ENCODE measurements at places on chromosomes 4 and X.

GRCh38 chr4:83993774-83994173 lies 457.9 kb downstream of the GPAT3 start:
- H3K27ac ChIP-seq, result no peak overlapping the region
- H3K4me1 ChIP-seq, result no peaks in the 10 kb centered on the region
- H3K27me3 ChIP-seq, result no peaks in the 10 kb centered on the region
- H3K36me3 ChIP-seq, result no peaks in the 10 kb centered on the region
- no peak overlapping the region for H3K4me3 ChIP-seq

- H3K4me3 ChIP-seq, result no peak overlapping the region
- no peaks in the 10 kb centered on the region for H3K4me1 ChIP-seq
- no peak overlapping the region for H3K27ac ChIP-seq
- DNase-seq, result no peak
Observed at GRCh38 chr4:114384629-114385028, 214.0 kb upstream of the UGT8 start.

- H3K27me3 ChIP-seq, result no peaks in the 10 kb centered on the region
- DNase-seq, result no peak
- H3K4me1 ChIP-seq, result no peaks in the 10 kb centered on the region
- H3K4me3 ChIP-seq, result no peak overlapping the region
Observed at GRCh38 chrX:17160975-17161374, 214.0 kb upstream of the NHS start.

GRCh38 chr4:141913928-141914327 lies 277.5 kb downstream of the IL15 start:
- no peak for DNase-seq
- H3K4me3 ChIP-seq, result no peak overlapping the region
- no peaks in the 10 kb centered on the region for H3K4me1 ChIP-seq
- H3K36me3 ChIP-seq, result no peaks in the 10 kb centered on the region
- H3K27me3 ChIP-seq, result no peaks in the 10 kb centered on the region

GRCh38 chr4:168247603-168248002 lies 70.9 kb downstream of the DDX60 start:
- no peaks in the 10 kb centered on the region for H3K4me1 ChIP-seq
- H3K27me3 ChIP-seq, result no peaks in the 10 kb centered on the region
- H3K4me3 ChIP-seq, result no peak overlapping the region
- H3K36me3 ChIP-seq, result peaks cover 76% of the 10 kb centered on the region

- no peaks in the 10 kb centered on the region for H3K36me3 ChIP-seq
- no peak overlapping the region for H3K4me3 ChIP-seq
- no peak for DNase-seq
- no peaks in the 10 kb centered on the region for H3K27me3 ChIP-seq
- H3K4me1 ChIP-seq, result no peaks in the 10 kb centered on the region
Observed at GRCh38 chr4:168183717-168184571, 91.6 kb downstream of the ANXA10 start.

DNA sequence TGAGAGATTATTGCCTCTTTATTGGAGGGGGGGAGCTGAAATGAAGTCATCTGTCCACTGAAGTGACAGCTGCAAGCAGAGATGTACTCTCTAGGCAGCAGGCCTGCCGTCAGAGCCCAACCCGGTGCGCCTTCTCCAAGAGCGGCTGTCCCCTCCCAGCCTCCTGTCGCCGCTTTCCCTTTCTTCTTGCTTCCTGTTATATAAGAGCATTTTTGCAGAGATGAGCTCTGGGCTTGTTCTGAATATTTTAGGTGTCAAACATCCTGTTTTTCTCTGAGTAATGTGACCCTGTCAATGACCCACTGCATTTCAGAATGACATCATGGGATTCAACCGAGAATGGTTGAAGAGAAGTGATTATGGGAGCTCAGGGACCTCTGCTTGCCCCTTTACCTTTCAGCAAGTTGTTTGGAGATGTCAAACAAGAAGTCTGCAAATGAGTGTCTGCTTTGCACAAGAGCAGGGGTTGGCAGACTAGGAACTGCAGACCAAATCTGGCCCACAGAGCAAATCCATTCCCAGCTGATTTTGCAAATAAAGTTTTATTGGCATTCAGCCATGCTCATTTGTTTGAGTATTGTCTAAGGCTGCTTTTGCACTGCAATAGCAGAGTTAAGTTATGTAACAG lies 79.9 kb downstream of the SLC9A6 start:
- H3K36me3 ChIP-seq, result no peaks in the 10 kb centered on the region
- DNase-seq, result no peak
- H3K4me1 ChIP-seq, result no peaks in the 10 kb centered on the region
- no peak overlapping the region for H3K4me3 ChIP-seq
- no peak overlapping the region for H3K27ac ChIP-seq

GRCh38 chr4:38560340-38560739 lies 103.7 kb upstream of the KLF3 start:
- no peak overlapping the region for H3K4me3 ChIP-seq
- H3K27me3 ChIP-seq, result no peaks in the 10 kb centered on the region
- no peak for DNase-seq
- H3K36me3 ChIP-seq, result no peaks in the 10 kb centered on the region
- H3K27ac ChIP-seq, result no peak overlapping the region

DNA sequence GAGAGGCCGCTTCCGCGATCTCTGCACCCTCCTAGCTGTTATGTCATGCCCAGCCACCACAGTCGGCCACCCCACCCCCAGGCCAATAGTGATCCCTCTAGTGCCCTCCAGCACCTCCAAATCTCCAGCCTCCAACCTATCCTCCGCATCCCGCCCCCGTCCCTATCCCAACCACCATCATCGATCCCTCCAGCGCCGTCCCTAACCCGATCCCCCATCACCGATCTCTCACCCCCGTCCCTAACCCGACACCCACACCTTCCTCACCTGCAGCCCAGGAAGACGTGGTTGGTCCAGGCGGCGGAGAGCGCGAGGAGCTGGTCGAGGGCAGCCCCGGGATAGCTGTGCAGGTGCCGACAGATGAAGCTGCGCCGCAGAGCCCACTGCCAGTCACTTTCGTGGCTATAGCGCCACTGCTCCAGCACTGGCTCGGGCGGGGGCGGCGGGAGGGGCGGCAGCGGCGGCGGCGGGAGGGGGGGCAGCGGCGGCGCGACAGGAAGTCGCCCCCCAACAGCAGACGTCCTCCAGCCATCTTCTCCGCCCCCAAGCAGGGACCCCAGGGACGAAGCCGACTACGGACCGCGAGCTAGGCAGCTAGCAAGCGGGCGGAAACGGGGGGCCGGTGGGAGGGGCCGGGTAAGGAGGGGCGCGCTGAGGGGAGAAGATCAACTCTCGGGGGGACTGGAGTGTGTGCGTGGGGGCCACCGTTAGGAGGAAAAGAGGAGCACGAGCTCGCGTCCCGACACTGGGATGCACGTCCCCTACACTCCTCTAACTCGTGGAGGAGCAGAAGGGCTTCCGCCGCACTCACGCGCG lies 552 bp downstream of the NKRF start:
- peak overlapping the region; percentile 69 for H3K4me3 ChIP-seq
- H3K4me1 ChIP-seq, result no peaks in the 10 kb centered on the region
- no peaks in the 10 kb centered on the region for H3K27me3 ChIP-seq
- H3K36me3 ChIP-seq, result no peaks in the 10 kb centered on the region
- peak overlapping the region; percentile 88 for H3K27ac ChIP-seq

DNA sequence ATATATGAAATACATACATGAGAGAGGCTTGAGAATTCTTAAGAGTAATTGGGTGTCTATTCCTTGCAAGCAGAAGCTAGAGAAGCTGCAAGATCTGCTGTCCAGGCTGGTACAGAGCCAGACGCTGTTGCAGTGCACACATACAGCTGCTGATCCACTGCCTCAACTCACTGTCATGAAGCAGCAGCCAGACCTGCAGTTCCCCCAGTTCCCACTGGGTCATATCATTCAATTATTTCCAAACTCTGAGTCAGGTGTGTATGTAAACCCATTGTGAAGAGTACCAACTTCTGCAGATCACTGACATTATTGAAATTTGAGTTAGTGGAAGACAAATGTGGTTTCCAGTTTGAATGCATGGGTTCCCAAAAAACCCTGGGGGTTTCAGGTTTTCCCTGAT lies 1212.8 kb upstream of the ADGRL3 start:
- DNase-seq, result no peak
- no peak overlapping the region for H3K27ac ChIP-seq
- H3K4me1 ChIP-seq, result no peaks in the 10 kb centered on the region
- H3K36me3 ChIP-seq, result no peaks in the 10 kb centered on the region

GRCh38 chrX:153209347-153209746 lies 30.3 kb downstream of the MAGEA1 start:
- H3K27me3 ChIP-seq, result no peaks in the 10 kb centered on the region
- H3K4me1 ChIP-seq, result no peaks in the 10 kb centered on the region
- H3K27ac ChIP-seq, result no peak overlapping the region
- H3K4me3 ChIP-seq, result no peak overlapping the region
- H3K36me3 ChIP-seq, result no peaks in the 10 kb centered on the region

DNA sequence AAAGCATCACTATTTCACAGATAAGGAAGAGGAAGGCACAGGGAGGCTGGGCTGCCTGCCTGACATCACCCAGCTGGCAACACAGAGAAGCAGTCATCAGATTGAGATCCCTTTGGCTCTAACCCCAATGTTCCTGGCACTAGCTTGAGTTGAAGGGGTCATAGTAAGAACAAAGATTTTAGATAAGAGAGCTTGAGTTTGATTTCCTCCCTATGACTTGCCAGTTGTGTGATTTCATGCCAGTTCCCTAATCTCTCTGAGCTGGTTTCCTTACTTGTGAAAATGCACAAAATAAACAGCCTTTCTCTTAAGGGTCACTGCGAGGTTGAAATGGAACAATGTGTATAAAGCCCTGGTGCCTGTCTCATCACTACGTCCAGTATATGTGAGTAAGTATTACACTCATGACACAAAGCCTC lies 475.4 kb upstream of the HS3ST1 start:
- H3K4me1 ChIP-seq, result peaks cover 9% of the 10 kb centered on the region
- peak overlapping the region; percentile 66 for H3K27ac ChIP-seq
- H3K27me3 ChIP-seq, result no peaks in the 10 kb centered on the region
- no peak for DNase-seq
- H3K36me3 ChIP-seq, result no peaks in the 10 kb centered on the region
- H3K4me3 ChIP-seq, result no peak overlapping the region

- no peak overlapping the region for H3K27ac ChIP-seq
- DNase-seq, result no peak
- no peaks in the 10 kb centered on the region for H3K36me3 ChIP-seq
- no peaks in the 10 kb centered on the region for H3K27me3 ChIP-seq
- no peak overlapping the region for H3K4me3 ChIP-seq
Observed at GRCh38 chr4:149203256-149204001, 612.2 kb downstream of the IQCM start.

DNA sequence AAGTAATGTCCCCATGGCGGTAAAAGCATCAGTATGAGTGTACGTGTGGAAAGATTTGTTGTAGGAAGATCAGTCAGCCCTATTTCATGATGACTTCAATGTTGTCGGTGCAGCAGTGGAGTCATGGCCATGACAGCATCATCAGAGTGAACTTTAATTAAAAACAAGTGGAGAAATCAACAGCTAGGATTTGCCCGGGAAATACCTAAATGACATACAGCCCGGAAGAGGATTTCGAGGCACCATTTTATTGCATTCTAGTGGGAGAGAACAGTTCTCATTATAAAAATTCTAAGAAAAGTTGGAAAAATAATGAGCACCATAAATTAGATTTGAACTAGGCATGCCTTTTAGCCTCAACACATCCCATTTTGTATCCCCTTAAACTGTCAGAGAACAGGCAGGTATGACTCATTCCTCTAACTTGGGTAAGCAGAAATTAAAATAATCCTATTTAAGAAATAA lies 170.1 kb downstream of the SHROOM3 start:
- no peaks in the 10 kb centered on the region for H3K36me3 ChIP-seq
- no peak overlapping the region for H3K4me3 ChIP-seq
- peaks cover 16% of the 10 kb centered on the region for H3K4me1 ChIP-seq

- DNase-seq, result no peak
- H3K4me1 ChIP-seq, result no peaks in the 10 kb centered on the region
- H3K36me3 ChIP-seq, result no peaks in the 10 kb centered on the region
- H3K4me3 ChIP-seq, result no peak overlapping the region
Observed at GRCh38 chrX:20665481-20665880, 398.8 kb upstream of the RPS6KA3 start.

DNA sequence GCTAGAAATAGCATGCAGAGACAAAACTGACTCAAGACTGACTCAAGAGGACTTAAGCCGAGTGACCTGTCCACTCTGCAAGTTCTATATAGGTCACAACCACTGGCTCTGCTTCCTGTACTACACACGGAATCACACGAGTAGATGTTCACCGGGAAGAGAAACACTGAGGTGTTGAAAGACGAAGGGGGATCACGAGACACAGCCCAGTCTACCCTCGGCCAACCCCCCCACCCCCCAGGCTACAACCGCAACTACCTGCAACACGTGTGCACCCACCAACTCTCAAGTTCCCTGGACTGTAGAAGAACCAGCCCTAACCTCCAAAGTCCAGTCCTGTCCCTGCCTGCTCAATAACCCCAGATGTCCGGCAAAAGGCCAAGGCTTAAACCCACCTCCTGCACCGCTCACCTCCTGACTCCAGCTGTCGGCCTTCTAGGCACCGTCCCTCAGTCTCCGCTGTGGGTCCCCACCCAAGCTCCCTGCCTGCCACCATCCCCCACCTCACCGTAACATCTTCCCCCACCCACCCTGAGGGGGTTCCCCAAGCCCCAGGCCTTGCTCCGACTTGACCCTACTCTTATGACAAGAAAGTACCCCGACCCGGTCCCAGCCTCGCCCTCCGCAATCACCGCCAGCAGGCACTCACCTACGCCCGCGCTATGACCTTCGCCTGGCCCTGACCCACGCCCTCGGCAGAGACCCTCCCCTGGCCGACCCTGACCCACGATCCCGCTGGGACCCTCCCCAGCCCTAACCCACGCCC lies 739 bp downstream of the GAK start:
- H3K27ac ChIP-seq, result peak overlapping the region; percentile 96
- peak; percentile 74 for DNase-seq
- peak overlapping the region; percentile 100 for H3K4me3 ChIP-seq
- H3K4me1 ChIP-seq, result peaks cover 30% of the 10 kb centered on the region
- H3K27me3 ChIP-seq, result no peaks in the 10 kb centered on the region

- H3K27ac ChIP-seq, result no peak overlapping the region
- H3K4me3 ChIP-seq, result no peak overlapping the region
- H3K27me3 ChIP-seq, result no peaks in the 10 kb centered on the region
- H3K4me1 ChIP-seq, result no peaks in the 10 kb centered on the region
- no peak for DNase-seq
Observed at GRCh38 chrX:45164995-45165394, 35.7 kb downstream of the DIPK2B start.

DNA sequence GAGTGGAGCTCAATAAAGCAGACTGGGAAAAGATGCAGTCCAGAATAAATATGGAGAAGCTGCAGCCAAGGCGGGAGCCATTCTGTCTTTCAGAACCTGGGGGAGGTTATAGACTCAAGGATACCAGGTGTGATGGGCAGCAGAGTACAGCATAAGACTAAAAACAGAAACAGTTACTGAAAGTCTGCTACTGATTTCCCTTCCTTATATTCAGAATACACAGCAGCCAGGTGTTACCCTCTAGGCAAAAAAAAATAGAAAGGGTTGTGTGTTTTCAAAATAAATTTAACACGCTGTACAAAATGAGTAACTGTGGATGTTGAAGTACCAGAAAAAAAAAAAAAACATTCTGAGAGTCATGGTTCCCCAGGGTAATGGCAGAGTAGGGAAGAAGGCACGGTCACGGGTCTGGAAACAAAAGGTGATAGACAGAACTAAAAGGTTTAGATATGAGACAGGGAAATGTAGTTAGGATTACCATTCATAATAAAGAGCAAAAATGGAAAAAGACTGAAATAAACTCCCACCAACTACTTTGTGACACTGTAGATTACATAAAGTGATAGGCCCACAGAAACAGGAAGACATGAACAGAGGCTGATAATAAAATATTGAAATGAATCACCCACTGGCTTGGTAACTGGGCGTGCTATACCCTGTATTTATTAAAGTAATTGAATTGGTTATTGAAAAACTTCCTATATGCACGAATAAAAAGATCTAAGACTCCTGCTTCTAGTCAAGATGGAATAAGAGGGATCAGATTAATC lies 10.8 kb upstream of the HHIP start:
- H3K4me3 ChIP-seq, result no peak overlapping the region
- H3K27me3 ChIP-seq, result no peaks in the 10 kb centered on the region
- H3K4me1 ChIP-seq, result no peaks in the 10 kb centered on the region
